Ammon's horn (tissue), 1 donor: ENCODE measurements at places on chromosomes 5 and 9.
A peak's percentile ranks its signal among the peaks of the same experiment; 100 is the strongest.

- no peak for DNase-seq
Measured at GRCh38 chr9:133275105-133276000, at the start of gene ABO. Gene ABO, minus strand, starts transcription at chr9:133275201.

DNA sequence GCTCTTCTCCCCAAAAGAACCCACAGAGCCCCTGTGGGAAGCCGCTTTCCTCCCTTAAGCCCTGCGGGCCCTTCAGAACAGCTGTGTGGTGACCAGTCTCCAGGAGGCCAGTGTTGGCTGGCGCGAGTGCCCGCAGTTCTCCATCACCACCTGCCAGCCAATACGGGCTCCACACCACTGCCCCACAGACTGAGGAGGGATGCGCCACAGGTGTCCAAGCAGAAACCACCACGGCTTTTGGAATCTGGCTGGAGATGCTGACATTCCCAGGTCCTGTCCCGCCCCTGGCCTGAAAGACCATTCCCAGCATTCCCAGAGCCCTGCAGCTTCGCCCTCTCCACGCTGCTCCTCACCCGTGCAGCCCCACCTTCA, 12.8 kb downstream of the CCNI2 start:
- DNase-seq, result no peak

DNA sequence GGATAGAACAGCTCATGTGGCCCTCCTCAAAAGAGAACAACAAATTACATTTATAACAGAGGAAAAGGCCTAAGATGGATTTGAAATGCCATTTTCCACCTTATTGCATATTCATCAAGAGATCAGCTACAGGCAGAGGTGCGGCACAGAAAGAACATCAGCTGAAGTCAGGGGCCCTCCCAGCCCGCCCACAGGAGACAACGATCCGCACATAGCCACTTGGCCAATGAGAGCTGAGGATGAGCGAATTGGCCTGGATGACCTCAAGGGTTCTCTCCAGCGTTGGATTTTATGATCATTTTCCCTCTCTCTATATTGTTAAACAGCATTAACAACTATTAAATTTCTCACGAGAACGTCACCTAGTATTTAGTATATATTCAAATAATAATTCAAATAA, 97.6 kb downstream of the GNAQ start:
- no peak for DNase-seq

GRCh38 chr5:156188016-156188415, 138.9 kb upstream of the SGCD start:
- DNase-seq, result no peak

- no peak for DNase-seq
Measured at GRCh38 chr9:134655101-134655500, 13.5 kb downstream of the COL5A1 start.

DNA sequence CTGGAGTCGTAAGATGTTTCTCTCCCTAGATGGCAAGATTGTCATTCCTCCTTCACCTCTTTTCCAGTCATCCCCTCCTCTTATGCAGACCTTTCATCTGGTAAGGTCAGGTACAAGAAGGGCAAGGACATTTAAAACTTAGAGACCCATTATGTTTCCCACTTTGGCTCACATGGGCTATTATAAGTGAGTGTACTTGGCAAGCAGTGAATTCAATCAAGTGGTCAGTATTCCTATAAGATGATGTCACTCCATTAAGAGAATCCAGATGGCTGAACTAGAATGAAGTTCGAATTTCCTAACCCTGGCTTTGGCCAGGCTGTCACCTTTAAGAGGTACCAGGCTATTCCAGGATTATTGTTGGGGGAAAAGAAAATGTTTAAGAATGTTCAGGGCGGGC, 32.2 kb downstream of the ZNF131 start:
- DNase-seq, result no peak

DNA sequence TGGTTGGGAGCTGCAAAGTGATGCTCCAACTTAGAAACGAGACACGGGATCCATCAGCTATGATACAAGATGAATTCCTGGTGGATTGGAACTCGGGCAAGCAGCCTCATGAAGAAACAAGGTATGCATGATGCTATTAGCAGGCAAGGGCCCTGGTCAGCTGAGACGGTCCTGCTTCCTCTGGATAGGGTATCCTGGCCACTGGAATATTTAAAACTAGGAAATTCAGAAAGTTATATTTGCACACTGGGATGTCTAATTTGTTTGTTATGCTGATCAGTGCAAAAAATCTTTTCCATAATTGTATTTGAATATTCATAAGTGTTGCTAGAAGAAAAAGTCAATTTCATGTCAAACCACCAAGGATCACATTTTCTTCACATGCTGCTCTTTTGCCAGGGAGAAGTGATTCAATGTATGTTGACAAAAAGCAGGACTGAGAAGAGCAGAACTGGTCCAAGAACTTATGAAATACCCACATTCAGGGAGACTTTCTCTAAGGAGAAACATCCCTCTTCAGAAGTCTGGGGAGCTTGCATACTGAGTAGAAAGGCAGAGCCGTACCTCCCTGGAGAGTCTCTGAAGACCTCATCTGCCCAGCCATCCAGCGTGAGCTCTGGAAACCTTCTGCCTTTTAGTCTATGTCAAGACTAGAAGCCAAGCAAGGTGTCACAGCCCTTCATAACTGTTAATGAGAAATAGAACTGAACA, 6.7 kb upstream of the NXNL2 start:
- DNase-seq, result no peak

DNA sequence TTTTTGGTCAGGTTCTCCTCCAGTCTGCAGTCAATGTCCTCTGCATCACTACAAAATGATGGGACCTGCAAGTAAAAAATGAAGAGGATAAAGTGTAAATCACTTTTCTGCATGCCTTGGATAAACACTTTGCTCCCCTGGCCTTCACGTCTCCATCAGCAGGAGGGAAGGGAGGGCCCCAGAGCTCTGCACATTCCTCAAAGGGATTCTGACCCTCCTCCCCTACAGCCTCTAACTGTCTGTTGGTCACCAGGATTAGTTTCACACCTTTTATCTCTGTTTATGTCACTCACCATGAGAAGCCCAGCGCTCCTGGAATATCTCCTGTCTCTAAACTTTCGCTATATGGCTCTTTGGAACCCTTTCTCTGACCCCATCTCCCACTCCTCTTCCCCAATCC, 103.3 kb downstream of the SVEP1 start:
- no peak for DNase-seq

DNA sequence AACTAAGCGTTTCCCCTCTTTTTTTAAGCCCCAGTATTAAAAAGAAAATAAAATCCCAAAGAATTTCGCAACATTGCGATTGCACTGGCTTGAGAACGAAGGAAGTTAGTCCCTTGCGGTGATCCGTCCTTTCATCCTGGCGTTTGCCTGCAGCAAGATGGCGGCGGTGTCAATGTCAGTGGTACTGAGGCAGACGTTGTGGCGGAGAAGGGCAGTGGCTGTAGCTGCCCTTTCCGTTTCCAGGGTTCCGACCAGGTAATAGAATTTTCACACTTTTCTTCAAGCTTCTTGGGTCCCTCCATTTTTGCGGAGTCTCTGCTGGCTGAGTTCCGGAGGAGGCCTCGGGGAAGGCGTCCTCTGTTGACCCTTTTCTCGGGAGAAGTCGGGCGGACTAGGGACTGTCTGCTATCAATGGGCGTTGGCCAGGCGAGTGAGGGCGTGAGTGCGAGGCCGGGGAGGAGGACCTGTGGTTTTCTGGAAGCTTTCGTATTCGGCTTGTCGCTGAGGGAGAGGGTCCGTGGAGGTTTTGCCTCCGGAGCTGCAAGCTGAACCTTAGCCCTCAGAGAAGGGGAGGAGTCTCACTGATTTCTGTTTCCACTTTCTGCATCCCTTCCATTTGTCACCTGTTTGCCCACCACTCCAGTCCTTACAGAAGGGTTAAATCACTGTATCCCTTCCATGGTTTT, at the start of gene NDUFS4:
TSS of gene NDUFS4 (plus strand) at position 134 of the 686 bp plus-strand sequence. CDS start at position 158, 24 bp downstream.
- peak; percentile 94 for DNase-seq

GRCh38 chr5:82319651-82320376, 41.7 kb upstream of the RPS23 start:
- DNase-seq, result no peak

DNA sequence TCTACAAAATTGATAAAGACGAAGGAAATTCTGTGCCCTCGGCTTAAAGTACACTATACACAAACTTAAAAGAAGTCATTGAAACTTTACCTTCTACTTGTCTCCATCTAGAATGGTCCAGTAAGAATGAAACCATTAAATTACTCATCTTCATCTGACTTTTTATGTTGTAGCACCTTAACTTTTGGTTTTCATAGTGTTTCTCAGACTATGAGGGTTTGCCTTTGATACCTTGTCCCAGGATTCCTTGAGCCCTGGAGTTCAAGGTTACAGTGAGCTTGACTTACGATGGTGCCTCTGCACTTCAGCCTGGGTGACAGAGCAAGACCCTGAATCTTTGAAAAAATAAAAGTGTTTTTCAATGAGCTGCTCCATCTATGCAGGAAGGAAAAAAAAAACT, 132.2 kb downstream of the CDC42SE2 start:
- DNase-seq, result no peak

- DNase-seq, result no peak
Measured at GRCh38 chr5:79346420-79346824, 110.5 kb downstream of the JMY start.

DNA sequence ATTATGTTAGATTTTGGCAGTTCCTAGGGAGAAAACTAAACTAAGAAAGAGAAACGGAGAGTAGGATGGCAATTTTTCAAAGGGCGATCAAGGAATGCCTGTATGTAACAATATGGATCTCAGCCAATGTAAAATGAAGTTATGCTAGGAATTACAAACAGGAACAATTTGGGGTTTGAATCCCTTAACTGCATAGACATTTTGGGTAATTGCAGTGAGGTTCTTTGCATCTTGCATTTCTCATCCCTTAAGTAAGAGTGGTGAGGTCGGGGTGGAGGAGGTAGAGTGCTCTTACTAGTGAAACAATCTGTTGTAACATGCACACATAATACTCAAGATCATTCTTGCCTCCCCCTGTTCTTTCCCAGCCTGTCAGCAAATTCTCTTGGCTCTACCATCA, 137.6 kb downstream of the NPR3 start:
- no peak for DNase-seq

GRCh38 chr9:89309608-89310474, 1.2 kb upstream of the CKS2 start:
- no peak for DNase-seq

- no peak for DNase-seq
Measured at GRCh38 chr9:89278551-89278950, 32.4 kb upstream of the CKS2 start.

DNA sequence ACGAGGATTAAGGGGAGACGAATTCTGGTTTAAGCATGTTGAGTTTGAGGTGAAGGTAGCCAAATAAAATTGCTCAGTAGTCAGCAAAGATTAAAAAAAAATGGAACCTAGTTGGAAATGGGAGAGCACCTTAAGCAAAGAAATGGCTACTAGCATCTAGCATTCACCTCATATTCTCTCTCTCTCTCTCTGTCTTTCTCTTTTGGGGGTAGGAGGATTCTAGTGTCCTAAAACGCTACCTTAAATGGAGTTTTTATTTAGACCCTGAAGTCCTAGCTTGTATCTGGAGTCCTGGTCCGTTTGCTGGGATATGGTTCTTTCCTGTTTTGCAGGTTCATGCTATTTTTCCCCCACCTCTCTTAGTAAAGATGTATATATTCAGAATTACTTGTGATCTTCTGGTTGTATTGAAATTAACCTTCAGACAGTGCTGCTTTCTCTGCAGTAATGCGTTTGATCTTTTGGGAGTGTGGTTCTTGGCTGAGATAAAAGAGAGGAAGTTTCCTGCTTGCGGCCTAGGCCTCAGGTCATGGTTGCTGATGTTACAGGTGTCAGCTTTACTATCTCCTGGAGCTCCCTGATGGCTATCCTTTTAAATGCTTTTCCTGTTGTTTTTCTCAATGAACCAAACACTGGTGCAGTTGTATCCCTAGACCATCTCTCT, 8.0 kb downstream of the TGFBR1 start:
- no peak for DNase-seq
